ENCODE measurements at places on chromosomes 5 and 9.

- DNase-seq = no peak
Measured at GRCh38 chr5:75510417-75510835, 1.0 kb downstream of the CERT1 start.

DNA sequence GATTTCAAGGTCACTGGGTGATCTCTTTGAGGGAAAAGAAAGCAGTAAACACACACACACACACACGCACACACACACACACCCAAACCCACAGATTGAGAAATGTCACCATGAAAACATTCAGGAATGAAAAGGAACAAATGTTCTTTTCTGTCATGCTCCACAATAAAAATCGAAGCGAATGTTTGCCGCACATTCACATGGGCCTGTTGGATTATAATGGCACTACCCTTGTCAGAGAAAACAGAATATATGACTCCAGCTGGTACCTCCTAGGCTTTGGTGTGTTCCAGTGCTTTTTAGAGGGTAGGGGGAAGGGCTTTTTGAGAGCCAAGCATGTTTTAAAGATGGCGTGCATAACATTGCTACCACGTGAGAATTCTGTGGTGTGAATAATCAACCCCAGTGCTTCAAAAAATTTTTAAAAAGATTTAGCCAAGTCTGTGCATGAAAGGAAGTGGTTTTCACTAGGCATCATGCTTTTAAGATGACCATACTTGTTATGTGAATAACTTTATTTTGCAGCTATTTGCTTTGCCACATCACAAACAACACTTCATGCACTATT lies 120.8 kb upstream of the ZNF608 start:
- no peak for DNase-seq

DNA sequence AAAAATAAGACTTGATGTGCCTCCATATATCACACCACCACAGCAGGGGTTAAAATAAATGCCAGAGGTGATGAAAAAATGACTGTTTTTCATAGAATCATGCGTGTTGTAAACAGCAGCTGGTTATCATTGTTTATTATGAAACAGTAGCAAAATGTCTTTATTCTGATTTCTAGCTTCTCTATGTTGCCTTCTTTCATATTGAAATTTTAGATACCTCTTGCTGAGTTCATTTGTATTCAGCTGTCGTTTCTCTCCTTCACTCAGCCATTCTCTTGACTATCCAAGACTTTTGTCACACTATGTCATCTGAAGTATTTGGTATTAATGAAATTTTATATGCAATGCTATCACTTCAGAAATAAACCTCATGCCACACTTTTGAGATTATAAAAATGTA lies 465.0 kb downstream of the TAF11L14 start:
- DNase-seq = no peak

DNA sequence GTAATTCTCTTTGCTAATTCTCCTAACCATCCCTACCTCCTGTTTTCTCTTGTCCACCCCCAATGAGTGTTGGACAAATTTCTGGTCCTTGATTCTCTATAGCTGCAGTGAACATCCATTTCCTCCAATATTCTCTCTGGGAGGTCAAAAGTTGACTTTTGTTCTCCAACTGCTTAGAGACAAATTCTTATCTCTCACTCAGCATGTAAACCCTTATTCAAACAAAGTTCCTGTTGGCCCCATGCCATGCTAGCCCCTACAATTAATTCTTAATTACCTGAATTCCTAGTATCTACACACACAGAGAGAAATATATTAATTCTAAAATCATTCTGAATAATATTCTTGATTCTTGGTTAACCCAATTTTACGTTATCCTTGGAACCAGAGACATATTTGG lies 472.9 kb upstream of the ACTBL2 start:
- DNase-seq = no peak

DNA sequence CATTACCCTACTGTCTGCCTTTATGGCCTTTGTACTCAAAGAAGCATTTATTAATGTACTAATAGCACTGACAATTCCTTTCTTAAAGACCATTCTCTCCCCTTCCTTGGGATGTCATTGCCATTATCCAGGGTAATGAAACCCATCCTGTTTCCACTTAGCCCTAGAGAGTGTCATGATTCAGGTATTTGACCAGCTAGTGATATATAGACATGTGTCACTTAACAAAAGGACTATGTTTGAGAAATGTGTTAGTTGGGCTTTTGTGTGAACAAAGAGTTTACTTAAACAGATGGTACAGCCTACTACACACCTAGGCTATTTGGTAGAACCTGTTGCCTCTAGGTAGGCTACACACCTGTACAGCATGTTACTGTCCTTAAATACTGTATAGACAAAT lies 2.0 kb downstream of the ATP6V0E1 start:
- DNase-seq = no peak

Measured in NCI-H1417 treated with DMSO at 0.1 percent for 48 hours (cell line).